ENCODE measurements at places on chromosomes 6 and 20.

DNA sequence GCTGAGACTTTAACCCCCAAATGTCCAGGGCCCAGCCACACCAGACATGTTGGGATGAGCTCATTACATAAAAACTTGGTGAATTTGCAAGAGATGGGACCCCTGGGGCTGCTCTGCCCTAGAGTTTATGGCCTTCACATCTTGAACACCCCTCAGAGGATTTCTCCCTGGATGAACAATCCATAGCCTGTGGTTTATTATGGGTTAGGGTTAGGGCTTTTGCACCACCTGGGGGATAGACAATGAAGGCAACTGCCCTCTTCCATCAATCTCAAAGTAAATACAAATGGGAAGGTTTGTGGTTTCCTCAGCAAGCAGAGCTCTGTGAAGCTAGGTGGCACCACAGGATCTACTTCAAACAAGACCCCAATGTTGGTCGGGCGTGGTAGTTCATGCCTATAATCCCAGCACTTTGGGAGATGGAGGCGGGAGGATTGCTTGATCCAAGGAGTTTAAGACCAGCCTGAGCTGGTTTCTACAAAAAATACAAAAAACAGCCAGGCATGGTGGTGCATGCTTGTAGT is 17.4 kb downstream of the SPINT3 start:
- DNase-seq: no peak

- no peak for DNase-seq
Observed at GRCh38 chr6:27873021-27873940, 38.9 kb downstream of the OR2B2 start.

DNA sequence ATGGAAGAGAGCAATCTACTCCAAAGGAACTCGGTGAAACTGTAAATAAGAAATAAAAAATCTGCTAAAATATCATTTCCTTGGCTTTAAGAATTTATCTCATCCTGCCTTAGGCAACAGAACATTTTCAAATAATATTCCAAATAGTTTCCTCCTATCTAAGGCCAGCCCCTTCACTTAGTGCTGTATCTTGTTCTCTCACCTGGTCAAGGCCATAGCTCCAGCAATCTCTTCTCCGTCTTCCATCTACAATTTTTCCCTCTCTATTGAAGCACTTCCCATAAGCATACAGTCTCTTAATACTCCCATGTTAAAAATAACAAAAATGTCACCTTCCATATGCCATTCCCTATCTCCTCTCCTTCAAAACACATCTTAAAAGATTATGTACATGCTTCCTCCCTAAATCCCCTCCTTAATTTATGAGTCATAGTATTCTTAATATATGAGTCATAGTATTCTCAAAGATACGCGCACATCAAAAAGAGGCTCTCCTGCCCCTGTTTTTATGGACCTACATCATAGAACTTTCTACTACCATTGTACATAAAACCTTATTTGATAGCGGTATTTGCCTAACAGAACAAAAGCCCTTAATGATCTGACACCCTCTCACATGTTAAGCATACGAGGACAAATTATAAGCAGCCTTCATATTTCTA is 146.9 kb downstream of the PDE10A start:
- no peak for DNase-seq

DNA sequence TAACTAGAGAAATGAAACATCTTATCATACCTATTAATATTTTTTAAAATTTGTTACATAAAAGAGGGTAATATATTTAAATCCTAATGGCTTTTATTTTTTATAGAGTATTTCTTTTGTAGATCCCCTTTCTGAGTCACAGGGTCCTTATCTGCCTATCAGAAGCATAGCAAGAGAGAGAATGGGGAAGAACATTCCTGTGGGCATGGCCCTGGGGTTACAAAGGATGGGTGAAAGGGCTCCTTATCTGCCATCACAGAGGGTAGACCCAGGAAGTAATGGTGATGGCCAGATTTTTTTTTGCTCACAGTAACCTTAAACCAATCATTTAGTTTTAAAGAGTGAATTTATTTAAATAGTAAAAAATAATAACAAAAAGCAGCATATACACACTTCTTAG is 582.1 kb upstream of the HTR1E start:
- peak; percentile 39 for DNase-seq

DNA sequence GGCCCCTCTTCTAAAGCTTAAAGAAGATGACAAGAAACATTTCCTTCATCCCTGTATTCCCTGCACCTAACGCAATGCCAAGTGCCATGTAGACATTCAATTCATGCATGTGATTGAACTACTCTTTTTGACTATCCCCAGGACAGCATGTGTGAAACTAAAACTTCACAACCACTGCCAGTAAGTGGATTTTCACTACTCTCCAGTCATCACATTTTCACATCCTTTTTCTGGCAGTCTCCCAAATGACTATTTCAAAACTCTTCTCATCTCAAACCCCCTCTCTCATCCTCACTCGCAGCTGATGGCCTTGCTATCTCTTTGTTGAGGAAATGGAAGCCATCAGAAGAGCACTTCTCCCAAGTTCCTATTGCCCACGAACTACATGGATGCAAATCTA is 122.6 kb downstream of the OPRM1 start:
- DNase-seq: no peak

GRCh38 chr6:6566766-6567165 is 21.8 kb upstream of the LY86 start:
- peak; percentile 55 for DNase-seq

- no peak for DNase-seq
Observed at GRCh38 chr6:160093061-160093460, 28.6 kb upstream of the SLC22A1 start.

GRCh38 chr6:70684794-70685493 is 17.3 kb downstream of the SMAP1 start:
- DNase-seq: no peak

DNA sequence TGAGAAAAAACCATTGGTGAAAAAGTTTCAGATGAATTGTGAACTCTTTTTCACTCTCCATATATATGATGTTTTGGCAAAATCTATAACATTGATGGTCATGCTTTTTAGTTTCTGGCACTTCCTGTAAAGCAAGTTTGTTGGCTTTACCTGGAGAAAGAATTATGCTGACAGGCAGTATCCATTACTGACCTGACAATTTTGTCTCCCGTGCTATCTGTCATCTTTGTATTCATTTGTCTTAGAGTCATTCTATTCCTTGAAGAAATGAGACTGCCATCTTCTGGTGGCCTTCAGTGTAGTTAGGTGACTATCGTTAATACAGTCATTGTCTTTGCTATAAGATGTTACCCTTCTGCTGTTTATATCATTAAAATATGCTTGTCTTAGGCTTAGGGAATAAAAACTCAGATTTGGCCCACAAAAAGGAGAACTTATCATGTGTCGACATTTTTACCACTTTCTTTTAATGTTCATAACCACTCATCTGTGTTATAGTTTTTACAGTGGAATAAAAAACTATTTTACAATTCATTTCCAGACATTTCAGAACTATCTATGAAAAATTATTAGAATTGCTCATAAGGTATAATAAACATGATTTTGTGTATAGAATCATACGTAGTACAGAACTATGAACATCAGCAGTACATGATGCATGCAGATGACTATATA is 707.0 kb downstream of the EPM2A start:
- no peak for DNase-seq

All from esophagus muscularis mucosa (tissue), 4 donors.